ENCODE measurements at places on chromosomes 6 and 20. TPM values are rescaled to one million over a fixed set of nuclear protein-coding genes. Genes with fewer than 3 reads are reported as not detected.

- peak; percentile 27 for DNase-seq
Measured at GRCh38 chr6:36724514-36725390, 27.1 kb downstream of the RAB44 start.

GRCh38 chr6:29814379-29815117 is 13.1 kb upstream of the HLA-G start:
- DNase-seq, result no peak

Gene HECA
- 58.3 TPM for total RNA-seq

Gene LCA5
- total RNA-seq, result 7.0 TPM

Gene HMGCLL1
- not detected for total RNA-seq

Measured in thoracic aorta (tissue), 2 donors.